ENCODE measurements at places on chromosomes 16 and 17. TPM values are rescaled to one million over a fixed set of nuclear protein-coding genes. Genes with fewer than 3 reads are reported as not detected.

The SULT1A4 gene
- total RNA-seq = 0.38 TPM

The CRHR1 gene
- total RNA-seq = not detected

DNA sequence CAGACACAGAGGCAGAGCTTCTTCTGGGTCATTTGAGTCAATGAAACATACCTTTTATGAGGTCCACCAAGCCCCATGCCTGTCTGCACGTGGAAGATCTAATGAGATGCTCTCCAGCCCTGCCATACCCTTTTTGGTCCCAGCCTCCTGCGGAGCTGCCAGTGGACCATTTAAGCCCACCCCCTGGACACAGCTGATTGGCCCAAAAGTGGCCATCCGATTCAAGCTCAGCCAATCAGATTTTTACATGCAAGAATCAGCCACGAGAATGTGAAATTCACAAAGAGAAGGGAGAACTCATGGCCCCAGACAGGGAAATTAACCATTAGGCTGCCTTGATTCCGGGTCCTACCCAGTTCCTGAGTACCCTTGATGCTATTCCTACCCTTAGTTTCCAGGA is 231.0 kb upstream of the EEF2KMT start:
- H3K4me3 ChIP-seq = no peak overlapping the region
- H3K27me3 ChIP-seq = peaks cover 4% of the 10 kb centered on the region
- H3K27ac ChIP-seq = no peak overlapping the region
- no peaks in the 10 kb centered on the region for H3K4me1 ChIP-seq

GRCh38 chr17:19486351-19487023 is 47.2 kb upstream of the SLC47A1 start:
- no peak for DNase-seq
- H3K36me3 ChIP-seq = no peaks in the 10 kb centered on the region
- H3K4me3 ChIP-seq = no peak overlapping the region
- peaks cover 10% of the 10 kb centered on the region for H3K4me1 ChIP-seq
